Thoracic aorta (tissue), 2 donors: ENCODE measurements at places on chromosomes 3 and 15. TPM values are rescaled to one million over a fixed set of nuclear protein-coding genes. Genes with fewer than 3 reads are reported as not detected.

DNA sequence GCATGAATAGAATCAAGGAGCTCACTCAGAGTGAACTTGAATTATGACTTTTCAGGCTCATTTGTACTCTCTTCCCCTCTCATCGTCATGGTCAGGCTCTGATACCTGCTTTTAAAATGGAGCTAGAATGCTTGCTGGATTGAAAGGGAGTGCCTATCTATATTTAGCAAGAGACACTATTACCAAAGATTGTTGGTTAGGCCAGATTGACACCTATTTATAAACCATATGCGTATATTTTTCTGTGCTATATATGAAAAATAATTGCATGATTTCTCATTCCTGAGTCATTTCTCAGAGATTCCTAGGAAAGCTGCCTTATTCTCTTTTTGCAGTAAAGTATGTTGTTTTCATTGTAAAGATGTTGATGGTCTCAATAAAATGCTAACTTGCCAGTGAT, 9.6 kb downstream of the CCNDBP1 start:
- DNase-seq: no peak

GRCh38 chr3:15941958-15942357, 144.2 kb upstream of the ANKRD28 start:
- no peak for DNase-seq

- no peak for DNase-seq
These were observed 247.9 kb downstream of the NR2F2 start for GRCh38 chr15:96578393-96578792.

- no peak for DNase-seq
These were observed 288.8 kb downstream of the CNTN6 start for GRCh38 chr3:1381647-1382036.

DNA sequence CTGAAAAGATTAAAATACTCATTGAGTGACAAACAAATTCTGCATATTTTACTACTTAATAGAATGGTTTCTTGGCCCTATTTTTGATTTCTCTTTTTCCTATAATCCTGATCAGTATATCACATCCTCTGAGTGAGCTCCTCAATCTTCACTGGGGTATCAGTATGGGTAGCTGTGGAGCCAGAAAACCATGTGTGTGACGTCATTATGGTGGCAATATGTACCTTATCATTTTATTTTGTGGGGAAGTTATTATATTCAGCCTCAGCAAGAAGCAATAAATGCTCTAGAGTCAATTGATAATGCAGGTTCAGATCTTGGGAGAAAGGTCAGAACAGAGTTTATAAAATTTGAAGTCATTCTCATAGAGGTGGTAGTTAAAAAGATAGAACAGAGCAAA, 1135.7 kb upstream of the CADM2 start:
- no peak for DNase-seq

DNA sequence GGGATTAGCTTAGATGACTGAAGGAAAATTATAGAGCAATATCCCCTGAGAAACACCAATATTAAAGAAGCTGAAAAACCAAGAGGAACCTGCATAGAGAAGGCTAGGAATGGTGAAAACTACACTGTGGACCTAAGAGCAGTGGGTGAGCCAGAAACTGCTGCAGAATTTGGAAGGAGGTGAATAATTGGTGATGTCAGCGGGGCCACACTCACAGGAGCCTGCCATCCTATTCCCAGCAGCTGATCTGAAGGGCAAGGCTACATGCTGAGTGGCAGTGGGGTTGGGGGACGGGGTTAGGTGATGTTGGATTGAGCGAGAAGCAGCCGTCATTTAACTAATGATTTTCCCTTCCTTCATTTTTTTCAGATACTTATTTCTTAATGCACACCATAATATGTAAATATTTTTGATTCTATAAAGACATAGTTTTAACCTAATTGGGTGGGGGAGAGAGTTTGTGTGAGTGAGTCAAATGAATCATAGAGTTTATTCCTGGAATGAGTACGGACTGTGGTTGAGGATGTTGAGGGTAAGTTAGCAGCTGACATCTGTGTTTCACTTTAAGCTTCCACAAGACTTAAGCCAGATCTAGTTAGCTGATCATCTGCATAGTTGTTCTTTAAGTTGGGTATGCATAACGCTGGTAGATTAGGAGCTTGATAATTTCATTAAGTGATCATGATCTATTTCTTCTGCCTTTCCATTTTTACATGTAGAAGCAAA, 222.8 kb downstream of the PTPRG start:
- DNase-seq: no peak

DNA sequence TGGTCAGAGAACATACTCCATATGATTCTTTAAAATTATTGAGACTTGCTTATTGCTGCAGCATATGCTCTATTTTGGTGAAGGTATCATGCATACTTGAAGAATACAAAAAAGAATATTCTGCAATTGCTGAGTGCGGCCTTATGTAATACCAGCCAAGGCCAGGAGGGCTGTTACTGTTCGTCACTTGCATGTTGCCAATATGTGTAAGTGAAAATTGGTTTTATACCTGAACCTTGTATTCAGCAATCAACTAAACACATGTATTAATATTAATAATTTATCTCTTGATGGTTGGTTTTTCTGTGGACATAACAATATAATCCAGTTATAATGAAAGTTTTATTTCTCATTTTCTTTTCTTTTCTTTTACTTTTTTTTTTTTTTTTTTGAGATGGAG, 13.9 kb upstream of the GABRA5 start:
- no peak for DNase-seq

GRCh38 chr3:172516318-172517214, 6.7 kb downstream of the TNFSF10 start:
- no peak for DNase-seq

GRCh38 chr15:44300572-44300971, 12.1 kb downstream of the GOLM2 start:
- DNase-seq: no peak

GRCh38 chr15:26231096-26231495, 368.0 kb upstream of the ATP10A start:
- no peak for DNase-seq

- peak; percentile 8 for DNase-seq
These were observed 426 bp downstream of the CBLB start for GRCh38 chr3:105868431-105868741.

DNA sequence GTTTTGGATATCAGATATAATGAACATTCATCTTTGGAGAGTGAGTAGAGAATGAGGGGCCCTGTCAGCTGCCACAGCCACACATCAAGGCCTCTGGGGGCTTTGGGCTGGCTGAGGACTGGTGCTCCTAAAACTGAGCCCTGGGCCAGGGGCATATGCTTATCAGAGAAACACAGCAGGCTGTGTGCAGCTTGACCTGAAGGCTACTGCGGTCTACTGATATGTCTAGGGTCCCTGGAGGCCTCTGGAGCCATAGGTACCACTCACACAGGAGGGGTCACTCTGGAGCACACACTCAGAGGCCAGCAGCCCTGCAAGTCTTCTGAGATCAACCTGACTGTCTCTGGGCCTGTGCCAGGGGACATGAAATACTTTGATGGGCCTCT, 7.6 kb downstream of the TF start:
- DNase-seq: no peak

GRCh38 chr3:47378869-47379268, 2.0 kb upstream of the PTPN23 start:
- DNase-seq: no peak

- DNase-seq: no peak
These were observed 16.6 kb downstream of the NBEAL2 start for GRCh38 chr3:46995901-46996562.

DNA sequence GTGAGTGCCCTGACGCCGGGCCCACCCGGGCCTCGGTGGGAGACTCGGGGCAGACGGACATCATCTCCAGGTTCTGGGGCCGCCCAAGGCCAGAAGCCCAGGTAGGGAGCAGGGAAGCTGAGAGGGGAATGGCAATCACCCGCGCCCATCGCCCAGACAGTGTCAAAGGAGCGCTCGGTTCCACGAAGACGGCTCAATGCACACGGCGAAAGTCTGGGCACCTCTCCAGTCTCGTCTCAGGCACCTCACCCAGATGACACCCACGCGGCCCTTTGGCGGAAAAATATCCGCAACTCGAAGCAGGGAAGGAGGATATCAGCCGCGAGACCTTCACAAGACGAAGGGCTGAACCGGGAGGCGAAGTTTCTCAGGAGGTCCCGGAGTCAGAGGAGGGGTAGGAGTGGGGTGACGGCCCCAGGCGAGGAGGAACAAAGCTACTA, 916 bp downstream of the IL17RD start:
- DNase-seq: no peak

- peak; percentile 52 for DNase-seq
These were observed 7.9 kb downstream of the KIF7 start for GRCh38 chr15:89647191-89647851.

DNA sequence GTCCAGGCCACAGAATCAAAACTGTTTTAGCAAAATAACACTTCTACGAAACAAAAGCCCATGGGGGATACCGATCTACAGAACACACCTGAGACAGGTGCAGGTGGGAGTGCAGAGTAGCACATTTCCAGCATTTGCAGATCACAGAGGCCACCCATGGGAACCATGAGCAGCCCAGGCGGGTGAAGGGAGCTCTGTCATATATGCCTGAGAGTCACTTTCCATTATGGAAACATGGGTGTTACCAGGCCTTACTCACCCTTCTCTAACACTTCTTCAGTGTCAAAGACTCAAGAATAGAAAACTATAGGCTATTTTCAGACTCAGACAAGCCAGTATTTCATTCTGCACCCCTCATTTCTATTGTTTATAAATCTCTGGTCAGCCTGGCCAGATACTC, 3.5 kb downstream of the PLA1A start:
- no peak for DNase-seq

GRCh38 chr3:146256851-146257486, 6.1 kb upstream of the PLSCR4 start:
- no peak for DNase-seq

- DNase-seq: no peak
These were observed 108.8 kb upstream of the MCTP2 start for GRCh38 chr15:94122516-94122915.

DNA sequence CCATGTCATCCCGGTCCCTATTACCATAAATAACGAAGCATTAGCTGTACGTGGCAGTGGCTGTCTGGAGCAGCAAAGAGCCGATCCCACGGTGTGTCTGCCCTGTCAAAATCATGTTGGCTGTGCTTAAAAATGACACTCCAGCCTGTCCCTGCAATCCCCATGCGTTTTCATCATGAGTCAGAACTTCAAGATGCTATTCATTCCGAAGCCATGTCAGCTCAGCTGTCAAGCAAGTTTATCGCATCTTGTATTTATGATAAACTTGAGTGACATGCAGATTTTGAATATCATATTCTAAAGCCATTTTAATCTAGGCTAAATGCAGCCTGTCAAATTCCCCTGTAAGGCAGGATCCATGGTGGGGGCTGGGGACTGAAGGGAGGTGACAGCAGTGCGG, 152.4 kb downstream of the TJP1 start:
- DNase-seq: no peak

GALNT15 gene
- total RNA-seq: 167 TPM

MAP6D1 gene
- 9.5 TPM for total RNA-seq

P2RY12 gene
- total RNA-seq: 2.2 TPM

C3orf20 gene
- not detected for total RNA-seq

TMEM158 gene
- 2.2 TPM for total RNA-seq
